Left lung (tissue), 14 donors: ENCODE measurements at places on chromosomes 3 and 15. TPM values are rescaled to one million over a fixed set of nuclear protein-coding genes. Genes with fewer than 3 reads are reported as not detected.

The GALK2 gene
- polyA plus RNA-seq: 23.4 TPM

DNA sequence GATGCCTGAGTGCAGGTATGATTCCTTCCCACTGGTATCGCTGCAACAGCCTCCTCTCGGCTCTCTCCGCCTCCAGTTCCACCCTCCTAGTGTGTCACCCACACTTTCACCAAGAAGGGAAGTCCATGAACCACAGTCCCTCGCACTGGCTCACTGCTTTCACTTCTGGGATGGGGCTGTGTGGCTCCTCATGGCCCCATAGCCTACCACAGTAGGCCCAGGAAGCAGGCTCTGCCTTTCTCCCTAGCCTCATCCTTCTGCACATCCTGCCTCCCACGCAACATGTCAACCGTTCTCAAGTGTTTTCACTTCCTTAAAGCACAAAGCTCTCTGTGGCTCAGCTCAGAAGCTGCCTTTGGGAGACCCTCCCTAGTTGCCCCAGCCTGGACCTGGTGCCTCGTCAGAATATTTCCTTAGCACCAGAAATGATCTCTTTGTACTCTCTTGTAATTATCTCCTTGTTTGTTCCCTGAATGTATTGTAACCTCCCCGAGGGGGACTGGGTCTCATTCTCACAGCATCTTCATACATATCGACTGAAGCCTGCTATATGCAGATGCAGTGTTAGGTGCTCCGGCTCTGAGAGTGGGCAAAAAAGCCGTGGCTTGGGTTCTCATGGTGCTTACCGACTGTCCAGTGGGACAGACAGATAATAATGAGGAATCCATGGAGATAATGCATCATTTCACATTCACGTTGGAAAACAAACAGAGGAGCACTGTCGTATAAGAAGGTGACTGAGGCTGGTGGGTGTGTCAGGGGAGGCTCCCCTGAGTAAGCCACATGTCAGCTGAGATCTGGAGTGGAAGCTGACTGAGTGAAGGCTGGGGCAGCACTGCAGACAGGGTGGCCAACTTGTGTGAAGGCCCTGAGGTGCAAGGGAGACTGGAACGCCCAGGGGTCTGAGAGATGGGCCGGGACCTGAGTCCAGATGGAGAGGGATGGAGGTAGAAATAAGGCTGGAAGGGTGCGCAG lies 107.1 kb downstream of the DGKG start:
- no peak for DNase-seq

DNA sequence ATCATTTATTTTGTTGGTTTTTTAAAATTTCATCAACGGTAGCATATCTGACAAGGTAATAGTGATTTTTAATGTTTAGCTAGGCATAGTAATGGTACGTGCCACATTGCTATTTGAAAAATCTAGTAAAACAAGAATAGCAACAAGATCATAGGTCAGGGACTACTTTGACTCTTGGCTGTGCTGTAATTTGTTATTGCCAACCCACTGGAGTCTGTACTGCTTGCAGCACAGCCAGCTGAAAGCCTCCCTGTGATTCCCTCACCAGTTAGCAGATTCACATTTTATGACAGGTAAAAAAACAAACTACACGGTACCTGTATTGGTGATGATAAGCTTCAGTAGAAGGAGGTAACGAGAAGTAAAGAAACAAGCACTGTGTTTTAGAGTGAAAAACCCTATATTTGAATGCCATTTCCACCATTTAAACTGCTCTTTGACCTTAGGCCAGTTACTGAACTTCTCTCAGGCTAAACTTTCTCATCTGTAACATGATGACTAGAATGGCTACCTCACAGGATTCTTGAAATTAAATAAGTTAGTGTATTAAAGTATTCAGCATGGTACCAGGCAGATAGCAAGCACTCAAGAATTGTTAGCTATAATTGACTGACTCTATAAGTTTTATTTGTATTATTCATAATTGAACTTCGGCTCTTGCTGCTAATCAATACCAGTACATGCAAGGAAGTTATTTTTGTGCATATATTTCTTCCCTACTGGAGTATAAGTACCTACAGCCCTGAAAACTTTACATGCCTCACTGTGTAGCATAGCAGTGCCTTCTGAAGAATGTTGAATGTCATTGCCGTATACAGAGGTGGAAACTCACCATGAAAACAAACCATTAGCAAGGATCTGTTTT lies 16.1 kb downstream of the FILIP1L start:
- peak; percentile 54 for DNase-seq

- no peak for DNase-seq
These were observed 9.4 kb upstream of the CAV3 start for GRCh38 chr3:8724108-8724752.

The GOLGA6A gene
- polyA plus RNA-seq: 0.50 TPM

DNA sequence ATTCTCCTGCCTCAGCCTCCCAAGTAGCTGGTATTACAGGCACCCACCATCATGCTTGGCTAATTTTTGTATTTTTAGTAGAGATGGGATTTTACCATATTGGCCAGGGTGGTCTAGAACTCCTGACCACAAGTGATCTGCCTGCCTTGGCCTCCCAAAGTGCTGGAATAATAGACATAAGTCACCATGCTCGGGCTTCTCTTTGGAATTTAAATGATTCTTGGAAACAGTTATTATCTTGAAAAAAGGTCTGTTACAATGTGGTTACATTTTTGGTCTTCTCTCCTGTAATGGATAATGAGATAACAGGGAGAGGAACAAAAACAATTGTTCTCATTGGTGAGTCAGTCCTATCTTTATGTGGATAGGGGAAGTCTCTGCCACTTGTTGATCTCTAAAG lies 59.8 kb upstream of the AADACL2 start:
- no peak for DNase-seq

- no peak for DNase-seq
These were observed 51.5 kb downstream of the RAD18 start for GRCh38 chr3:8911781-8912180.

DNA sequence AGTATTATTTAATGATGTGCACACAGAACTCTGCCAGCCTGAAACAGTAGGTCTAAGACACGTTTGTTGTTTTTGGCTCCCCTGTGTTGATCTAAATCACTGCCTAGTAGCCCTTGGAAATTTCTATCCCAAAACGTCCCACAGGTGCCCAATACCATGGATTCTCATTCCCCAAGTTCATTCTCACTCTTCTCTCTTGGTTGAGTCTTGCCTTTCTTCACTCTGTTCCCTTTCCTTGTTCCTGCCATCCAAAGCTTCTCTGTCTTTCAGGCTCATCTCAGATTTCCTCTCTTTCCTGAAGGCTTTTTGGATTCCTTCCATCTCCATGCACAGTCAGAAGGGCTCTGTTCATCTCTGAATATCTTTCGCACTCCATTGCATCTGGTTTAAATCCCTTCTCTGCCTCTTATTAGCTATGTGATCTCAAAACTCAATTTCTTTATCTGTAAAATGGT lies 54.2 kb downstream of the PPARG start:
- no peak for DNase-seq

The SEMA6D gene
- polyA plus RNA-seq: 48.2 TPM

The ANKRD63 gene
- not detected for polyA plus RNA-seq

The IQCF6 gene
- polyA plus RNA-seq: not detected

DNA sequence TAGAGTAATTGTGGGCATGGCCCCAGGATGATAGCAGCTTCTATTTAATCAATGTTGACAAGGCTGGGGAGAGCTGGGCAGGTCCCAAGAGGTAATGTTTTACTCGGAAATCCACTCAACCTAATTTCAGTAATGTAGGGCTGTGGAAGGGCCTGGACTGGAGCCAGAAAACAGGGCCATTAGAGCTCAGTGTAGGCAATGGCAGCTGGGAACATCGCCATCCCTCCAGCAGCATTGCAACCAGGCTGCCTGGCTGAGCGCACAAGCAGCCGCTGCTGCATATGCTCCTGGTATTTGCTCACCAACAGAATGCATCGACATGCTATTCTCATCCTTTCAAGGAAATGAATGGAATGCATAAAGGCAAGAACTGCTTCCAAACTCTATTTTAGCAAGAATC lies 90.0 kb downstream of the GAP43 start:
- DNase-seq: no peak

DNA sequence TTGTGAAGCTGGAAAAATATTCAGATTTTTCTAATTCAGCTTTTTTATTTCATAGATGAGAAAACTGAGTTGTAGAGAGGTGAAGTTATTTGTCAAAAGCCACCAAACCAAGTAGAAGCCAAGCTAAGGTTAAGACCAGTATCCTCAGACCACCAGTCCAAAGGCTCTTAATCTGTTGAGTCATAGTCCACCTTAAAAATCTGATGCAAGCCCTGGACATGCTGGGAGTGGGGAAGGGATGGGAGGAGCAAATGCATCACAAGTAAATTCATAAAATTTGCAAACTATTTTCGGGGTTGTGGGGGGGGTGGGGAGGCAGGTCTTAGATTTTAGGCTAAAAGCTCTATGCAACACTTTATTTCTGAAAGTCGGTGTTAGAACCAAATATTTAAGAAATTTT lies 307.7 kb upstream of the SEMA6D start:
- DNase-seq: no peak

The IQCB1 gene
- 50.6 TPM for polyA plus RNA-seq

- no peak for DNase-seq
These were observed 35.1 kb downstream of the MDFIC2 start for GRCh38 chr3:70277304-70277703.

The LRTM1 gene
- polyA plus RNA-seq: not detected

- no peak for DNase-seq
These were observed 9.1 kb downstream of the MCTP2 start for GRCh38 chr15:94240480-94240879.

GRCh38 chr3:124126436-124127023 lies 134.6 kb upstream of the ROPN1 start:
- DNase-seq: no peak

The CLSTN2 gene
- 0.51 TPM for polyA plus RNA-seq

DNA sequence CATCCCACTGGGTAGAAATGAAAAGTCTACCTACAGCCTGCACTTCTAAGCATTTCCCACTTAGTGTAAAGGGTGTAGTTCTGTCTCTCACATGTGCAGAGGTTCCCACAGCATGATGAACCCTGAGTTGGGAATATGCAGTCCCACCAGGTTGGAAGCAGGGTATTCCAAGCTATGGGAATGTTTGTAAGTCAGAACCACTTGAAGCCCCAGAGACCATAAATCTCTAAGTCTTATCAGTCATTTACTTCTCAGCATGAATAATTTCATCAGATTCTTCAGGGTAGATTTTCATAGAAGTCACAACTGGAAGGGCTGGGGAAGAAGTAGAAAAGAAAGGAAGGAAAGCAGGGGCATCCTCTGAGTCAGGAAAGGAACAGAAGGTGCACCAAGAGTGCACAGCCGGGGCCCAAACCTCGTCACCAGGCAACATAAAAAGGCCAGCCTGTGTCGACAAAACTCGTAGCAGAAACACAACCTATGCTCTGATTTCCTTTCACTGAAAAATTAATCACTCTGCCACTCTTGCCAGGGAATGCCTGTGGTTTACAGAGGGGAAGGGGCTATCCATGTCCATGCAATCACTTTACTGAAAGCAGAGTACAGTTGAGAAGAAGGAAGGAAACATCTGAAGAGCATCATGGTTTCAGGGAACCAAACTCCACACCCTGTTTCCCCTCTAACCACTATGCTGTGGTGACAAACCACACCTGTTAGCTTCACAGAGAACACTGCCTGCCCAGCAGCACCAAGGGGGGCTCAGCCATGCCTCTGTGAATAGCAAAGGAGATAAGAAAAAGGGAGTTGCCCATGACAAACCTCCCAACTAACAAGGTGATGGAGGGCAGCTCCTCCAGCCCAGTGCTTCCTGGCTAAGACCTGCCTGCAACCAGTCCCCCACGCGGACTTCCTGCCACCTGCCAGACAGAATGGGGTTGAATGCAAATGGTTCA lies 40.5 kb downstream of the SH3BP5 start:
- DNase-seq: no peak

DNA sequence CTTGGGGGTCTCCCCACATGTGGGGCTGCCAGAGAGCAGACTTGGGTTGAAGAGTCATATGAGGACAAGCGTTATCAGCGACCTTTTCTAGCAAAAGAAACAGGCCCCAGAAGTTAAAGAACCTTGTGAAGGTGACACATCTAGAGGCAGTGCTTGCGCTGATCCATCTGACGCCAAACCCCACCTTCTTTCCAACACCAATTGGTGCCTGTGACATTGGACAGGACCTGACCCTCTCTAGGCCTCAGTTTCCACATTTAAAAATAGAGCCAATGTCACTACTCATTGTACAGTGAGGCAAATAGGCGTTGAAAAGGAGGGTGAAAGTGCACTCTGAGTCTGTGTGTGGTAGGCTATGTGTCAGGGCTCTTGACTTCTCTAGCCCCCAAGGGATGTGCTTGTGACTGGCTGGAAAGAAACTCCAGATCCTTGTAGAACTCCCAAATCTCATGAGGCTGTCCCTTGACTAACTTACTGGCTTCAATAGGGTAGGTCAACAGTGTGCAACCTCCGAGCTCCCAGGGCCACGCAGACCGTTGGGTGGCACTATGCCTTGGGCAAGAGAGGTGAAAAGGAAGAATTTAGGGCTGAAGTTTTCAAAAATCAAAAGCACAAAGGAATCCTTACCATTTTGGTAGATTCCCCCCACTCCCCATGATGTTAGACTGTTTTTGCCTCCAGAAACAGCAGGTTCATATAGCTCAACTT lies 666 bp upstream of the FAM219B start:
- DNase-seq: no peak

DNA sequence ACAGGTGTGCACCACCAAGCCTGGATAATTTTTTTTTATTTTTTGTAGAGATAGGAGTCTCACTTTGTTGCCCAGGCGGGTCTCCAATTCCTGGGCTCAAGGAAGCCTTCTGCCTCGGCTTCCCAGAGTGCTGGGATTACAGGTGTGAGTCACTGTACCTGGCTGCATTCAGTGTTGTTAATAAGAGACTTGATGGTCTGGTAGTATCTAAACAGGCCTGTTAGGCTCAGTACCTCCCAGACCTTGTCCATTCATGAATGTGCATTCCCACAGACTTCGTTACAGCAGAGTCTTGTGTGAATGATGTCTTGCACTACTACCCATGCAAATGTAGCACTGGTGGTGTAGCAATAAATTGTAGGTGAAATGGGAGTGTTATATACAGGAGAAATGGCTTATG lies 17.7 kb downstream of the CMTM8 start:
- DNase-seq: no peak

The ADAMTS7 gene
- 56.0 TPM for polyA plus RNA-seq

DNA sequence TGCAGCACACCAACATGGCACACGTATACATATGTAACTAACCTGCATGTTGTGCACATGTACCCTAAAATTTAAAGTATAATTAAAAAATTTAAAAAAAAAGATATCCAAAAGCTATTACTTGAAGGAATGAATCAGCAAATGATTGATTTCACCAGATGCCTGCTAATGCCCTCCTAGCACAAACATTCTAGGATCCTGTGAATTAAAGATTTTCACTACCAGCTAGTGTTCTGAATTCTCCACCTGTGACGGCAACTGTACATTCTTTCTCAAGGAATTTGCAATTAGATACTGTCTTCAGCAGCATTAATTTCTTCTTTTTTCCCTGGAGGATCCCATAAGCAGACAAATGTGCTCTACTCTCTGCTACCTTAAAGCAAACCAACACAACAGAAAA lies 694.9 kb downstream of the NTRK3 start:
- no peak for DNase-seq

The TM4SF4 gene
- 0.21 TPM for polyA plus RNA-seq
